Activated CD4-positive, alpha-beta T cell treated with anti-CD3 and anti-CD28 coated beads, Interleukin-2, amount 50 U/mL, for 4 hours (primary cell): ENCODE measurements at places on chromosomes 12 and 14.

DNA sequence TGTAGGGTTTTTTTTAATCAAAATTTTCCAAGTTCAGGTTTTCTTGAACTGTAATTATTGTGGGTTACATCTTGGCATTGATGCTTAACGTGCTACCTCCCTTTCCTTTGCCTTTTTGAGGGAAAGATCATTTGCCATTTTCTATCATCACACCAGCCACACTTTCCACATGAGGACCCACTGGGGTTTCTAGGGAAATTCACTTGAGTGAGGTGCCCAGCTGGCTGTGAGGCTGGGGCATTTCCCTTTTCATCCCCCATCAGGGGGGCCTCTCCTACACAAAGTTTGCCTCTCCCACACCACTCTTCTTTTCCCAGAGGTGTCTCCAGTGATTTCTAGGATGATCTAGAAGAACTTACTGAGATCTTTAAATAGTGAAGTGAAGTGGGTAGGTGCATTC is 335.7 kb downstream of the BMP4 start:
- DNase-seq = no peak

DNA sequence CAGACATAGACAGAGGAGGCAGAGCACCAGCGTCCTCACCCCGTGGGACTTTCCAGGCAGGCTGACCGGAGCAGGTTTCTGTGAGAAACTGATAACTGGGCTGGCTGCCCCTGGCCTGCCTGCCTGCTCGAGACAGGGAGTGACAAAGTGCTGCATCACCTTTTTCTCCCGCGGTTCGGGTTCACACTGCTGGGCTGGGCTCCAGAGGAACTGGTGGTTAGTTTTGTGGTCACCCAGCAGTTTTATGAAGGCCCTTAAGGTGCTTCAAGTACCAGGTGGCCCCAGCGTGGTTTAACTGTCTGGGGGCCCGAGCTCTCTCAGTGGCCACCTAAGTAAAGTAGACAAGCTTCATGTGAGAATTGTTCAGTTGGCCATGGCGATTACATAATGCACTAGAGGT is 1073.6 kb downstream of the BCL11B start:
- no peak for DNase-seq

GRCh38 chr12:42129595-42130204 is 15.0 kb downstream of the GXYLT1 start:
- no peak for DNase-seq

GRCh38 chr12:66929121-66929520 is 250.2 kb upstream of the GRIP1 start:
- DNase-seq = no peak

DNA sequence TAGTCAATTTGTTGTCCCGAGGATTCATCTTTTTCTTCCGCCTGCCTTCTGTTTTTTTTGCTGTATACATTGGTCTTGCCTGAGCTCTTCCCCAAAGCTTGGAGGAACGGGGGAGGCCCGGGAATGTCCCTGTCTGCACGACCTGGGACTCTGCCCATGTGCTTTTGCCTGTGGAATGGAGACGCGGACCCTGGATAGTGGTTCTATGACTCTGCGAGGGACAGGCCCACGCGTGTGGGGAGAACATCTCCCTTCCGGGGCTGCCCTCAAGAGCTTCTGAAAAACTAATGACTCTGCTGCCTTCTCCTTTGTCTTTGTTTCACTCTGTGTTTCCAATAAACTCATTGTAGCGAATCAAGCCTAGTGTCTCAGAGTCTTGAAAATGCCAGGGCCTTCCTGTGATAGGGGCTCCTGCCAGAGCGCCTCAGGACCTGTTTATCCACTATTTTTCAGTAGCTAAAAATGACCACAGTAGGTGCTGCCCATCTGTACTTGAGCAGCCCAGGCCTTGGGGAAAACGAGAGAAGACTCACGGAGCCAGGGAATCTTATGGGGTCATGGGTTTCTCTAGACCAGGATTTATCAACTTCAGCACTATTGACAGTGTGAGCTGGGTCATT is 12.3 kb downstream of the KRT83 start:
- no peak for DNase-seq

- DNase-seq = no peak
Measured at GRCh38 chr14:99975190-99975589, 90.0 kb upstream of the EVL start.

GRCh38 chr14:90836692-90837063 is 20.4 kb upstream of the TTC7B start:
- no peak for DNase-seq

GRCh38 chr12:12482959-12483358 is 79.7 kb downstream of the DUSP16 start:
- DNase-seq = no peak

DNA sequence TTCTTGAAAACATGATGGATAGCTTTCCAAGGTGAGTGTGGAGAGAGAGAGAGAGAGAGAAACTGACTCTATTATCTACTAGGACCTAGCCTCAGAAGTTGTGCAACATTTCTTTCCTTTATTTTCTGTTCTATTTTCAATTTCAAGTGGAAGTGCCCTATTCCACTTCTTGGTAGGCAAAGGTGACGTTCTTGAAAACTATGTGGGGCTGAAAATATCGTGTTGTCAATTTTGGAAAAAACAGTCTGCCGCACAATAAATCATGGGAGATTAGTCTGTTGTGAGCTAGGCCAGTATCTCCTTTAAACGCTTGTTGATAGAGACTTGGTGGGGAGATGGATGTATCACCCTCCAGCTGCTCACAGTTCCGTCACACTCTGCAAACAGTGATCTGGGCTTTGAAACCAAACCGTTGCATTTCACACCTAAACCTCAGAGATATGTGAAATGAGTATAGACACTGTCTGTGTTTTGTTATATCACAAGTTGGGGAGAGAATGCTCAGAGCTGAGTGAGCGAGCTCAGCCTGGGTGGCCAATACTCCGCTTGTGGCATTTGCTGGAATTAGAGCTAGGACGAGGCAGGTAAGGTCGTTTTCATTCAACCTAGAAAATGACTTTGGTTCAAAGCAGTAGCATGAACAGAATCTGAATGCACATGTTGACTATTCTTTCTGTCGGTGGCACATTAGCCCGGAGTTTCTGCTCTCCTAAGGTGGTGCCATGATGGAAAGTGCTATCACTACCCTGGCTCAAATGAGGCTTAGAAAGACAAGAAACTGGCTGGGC is 75.1 kb upstream of the ST8SIA1 start:
- peak; percentile 15 for DNase-seq

- no peak for DNase-seq
Measured at GRCh38 chr14:100297320-100298300, 8.6 kb downstream of the SLC25A29 start.

DNA sequence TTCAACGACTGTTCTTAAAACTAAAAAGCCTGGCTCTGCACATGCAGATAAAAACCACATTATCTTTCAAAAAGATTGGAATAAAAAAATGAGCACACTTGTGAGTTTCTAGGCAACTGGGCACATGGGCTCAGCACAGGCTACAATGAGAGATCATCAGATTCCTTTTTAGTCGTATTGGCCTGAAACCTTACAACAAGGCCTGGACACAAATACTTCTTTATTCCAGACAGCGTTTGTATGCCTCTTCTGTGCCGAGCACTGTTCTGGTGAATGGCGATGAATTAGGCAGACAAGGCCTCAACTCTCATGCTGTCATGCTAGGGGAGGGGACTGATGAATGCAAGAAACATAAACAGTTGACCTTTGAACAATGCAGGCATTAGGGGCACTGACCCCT is 463.0 kb downstream of the AACS start:
- no peak for DNase-seq

DNA sequence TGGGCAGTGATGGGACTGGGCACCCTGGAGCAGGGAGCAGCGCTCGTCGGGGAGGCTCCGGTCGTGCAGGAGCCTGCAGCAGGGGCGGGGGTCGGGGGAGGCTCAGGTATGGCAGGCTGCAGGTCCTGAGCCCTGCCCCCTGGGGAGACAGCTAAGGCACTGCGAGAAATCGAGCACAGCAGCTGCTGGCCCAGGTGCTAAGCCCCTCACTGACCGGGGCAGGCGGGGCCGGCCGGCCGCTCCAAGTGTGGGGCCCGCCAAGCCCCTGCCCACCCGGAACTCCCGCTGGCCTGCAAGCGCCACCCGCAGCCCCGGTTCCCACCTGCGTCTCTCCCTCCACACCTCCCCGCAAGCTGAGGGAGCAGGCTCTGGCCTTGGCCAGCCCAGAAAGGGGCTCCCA is 326.8 kb upstream of the TMTC1 start:
- DNase-seq = no peak

DNA sequence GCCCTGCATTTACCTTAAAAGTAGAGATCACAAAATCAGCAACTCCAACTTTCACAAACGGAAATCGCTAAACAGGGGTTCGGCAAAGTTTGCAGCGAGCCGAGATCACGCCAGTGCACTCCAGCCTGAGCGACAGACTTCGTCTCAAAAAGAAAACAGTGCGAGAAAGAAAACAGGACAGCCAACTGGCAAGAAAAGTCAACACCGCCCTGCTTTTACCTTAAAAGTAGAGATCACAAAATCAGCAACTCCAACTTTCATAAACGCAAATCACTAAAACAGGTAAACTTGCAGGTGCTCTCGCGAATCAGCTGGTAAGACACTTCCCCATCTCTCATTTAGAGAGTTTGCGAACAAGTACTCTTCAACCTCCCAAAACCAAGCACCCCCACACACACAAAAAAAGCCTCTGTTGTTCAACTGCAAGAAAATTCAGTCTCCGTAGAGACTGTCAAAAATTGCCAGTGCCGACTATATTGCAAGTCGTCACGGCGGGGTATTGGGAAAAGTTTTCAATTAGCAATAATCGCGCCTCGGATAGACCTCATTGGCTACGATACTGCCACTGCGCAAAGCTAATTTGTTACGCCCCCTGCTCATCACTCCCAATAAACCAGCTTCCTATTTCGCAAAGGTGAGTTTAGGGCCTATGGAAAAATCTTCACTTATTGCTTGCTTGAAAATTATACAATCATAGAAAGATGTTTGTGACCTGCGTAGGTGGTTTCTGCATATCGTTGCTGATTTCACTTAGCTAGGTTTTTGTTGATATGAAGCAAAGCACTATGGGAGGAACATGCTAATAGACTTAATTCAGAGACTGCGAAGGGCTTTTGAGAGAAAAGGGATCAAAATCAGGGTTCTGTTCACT is at the start of gene RNU4-1:
Gene RNU4-1, minus strand, starts transcription at position 577 of the 871 bp plus-strand sequence.
- peak; percentile 63 for DNase-seq

DNA sequence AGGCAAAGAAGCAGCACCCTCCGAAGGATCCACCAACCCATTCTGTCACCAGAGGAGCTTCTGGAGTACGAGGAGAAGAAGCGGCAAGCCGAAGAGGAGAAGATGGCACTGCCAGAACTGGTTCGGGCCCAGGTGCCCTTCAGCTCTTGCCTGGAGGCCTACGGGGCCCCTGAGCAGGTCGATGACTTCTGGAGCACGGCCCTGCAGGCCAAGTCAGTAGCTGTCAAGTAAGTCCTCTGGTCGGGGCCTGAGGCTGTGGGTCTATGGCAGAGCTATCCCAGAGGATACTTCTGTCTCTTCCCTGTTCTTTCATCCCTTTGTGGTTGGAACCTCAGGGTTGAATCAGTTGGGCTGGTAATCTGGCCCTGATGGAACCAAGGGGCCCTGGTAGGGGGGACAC is 5.9 kb upstream of the TPI1 start:
- no peak for DNase-seq

DNA sequence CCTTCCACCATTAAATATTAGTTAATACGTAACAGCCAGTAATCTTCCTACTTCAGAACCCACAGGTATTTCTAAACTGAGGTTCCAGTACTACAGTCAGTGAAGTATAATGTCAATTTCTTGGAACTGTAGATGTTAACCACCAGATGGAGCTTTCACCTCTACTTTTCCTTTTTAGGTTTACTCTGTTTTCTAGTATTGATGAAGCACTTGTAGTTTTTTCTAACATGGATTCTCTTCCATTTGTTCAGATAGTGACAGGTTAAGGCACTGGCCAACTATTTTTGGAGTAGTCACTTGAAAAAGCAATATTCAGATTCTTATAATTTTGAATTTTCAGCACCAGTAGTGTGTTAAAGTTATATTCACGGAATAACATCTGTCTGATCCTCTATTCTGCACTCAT is 4.6 kb upstream of the SEC23A start:
- no peak for DNase-seq

DNA sequence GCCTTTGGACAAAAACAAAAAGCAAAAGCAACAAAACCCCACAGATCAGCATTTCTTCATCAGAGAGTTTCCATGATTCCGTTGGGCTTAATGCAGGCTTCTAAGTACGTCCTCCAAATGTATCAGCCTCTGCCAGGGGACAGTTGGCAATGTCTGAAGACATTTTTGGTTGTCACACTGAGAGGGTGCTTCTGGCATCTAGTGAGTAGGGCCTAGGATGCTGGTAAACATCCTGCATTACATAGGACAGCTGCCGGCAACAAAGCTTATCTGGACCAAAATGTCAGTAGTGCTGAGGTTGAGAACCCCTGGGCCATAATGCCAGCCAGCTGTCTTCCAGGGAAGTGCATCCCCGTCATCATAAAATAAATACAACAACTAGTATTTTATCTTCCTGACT is 9.4 kb upstream of the LRRC10 start:
- DNase-seq = no peak

DNA sequence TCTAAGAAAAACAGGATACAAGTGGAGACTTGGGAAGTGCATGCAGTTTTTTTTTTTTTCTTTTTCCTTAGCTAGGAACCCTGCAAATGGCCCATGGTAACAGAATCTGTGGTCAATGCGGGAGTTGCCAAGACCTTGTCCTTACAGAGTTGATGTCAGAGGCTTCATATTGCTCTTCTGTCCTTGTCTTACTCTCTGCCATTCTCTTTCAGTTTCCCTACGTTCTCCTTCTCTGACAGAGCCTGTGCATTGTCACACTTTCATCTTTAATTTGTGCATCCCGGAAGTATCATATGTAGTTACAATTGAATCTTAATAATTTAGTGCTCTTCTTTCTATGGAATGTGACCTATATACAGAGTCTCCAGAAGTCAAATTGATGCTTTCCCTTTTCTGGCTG is 986.9 kb downstream of the TMEM121 start:
- no peak for DNase-seq

- DNase-seq = no peak
Measured at GRCh38 chr12:98741196-98741555, 96.1 kb downstream of the APAF1 start.

- no peak for DNase-seq
Measured at GRCh38 chr14:60815371-60815770, 80.8 kb downstream of the MNAT1 start.

DNA sequence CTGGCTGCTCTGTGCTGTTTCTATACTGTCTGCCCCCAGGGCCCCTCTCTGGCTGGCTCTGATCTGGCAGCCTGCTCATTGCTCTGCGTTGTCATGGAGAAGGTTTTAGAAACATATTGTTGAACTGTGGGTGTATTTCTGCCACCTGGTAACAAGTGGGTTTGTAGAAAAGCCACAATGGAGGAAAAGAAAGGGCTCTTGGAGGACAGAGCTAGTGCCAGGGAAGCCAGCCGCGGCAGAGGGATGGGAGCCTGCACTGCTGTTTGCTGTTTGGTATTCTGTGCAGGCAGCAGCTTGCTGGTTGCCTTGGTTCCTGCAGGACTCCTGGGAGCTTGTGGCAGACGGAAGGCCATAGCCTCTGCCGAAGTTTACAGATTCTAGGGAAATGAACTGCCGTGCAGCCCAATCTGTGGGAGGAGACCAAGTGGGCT is 15.1 kb downstream of the CCDC177 start:
- no peak for DNase-seq
